NCI-H748 treated with DMSO at 0.1 percent for 48 hours (cell line): ENCODE measurements at places on chromosomes 12 and 14.
A peak's percentile ranks its signal among the peaks of the same experiment; 100 is the strongest.

GRCh38 chr12:109147954-109148353 lies 31.6 kb downstream of the ACACB start:
- DNase-seq: no peak

- DNase-seq: no peak
These were observed 62.8 kb upstream of the EIF5 start for GRCh38 chr14:103271189-103271588.

GRCh38 chr12:63937378-63938316 lies 93.1 kb downstream of the SRGAP1 start:
- no peak for DNase-seq

GRCh38 chr12:68334132-68334531 lies 2.0 kb upstream of the MDM1 start:
- no peak for DNase-seq

GRCh38 chr12:125604976-125605375 lies 539.7 kb downstream of the AACS start:
- DNase-seq: no peak

- no peak for DNase-seq
These were observed 34.3 kb upstream of the DICER1 start for GRCh38 chr14:95191445-95192199.

DNA sequence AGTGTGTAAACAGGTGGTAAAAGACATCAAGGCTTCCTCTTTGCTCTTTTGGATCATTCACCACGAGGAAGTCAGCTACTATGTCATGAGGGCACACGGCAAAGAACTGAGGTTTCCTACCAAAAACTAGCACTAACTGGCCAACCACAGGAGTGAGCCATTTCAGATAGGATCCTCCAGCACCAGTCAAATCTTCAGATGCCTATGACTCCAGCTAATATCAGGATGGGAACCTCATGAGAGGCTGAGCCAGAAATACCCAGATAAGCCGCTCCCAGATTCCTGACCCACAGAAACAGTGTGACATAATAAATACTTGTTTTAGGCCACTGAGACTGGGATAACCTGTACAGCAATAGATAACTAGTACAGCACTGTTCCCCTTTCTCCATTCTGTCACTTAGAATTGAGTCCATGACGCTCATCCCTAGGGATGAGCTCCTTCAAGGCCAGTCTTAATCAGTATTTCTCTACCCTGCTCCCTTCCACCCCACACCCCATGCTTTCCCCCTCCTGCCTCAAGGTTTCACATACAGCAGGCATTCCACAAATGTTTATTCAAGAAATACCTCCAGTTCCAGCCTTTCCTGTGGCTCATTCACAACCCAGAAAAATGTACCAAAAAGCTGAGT lies 68.4 kb downstream of the PPM1H start:
- no peak for DNase-seq

GRCh38 chr14:95961481-95961880 lies 77.7 kb upstream of the C14orf132 start:
- no peak for DNase-seq

- DNase-seq: peak; percentile 22
These were observed 51.2 kb downstream of the ATF7IP start for GRCh38 chr12:14416658-14417057.

DNA sequence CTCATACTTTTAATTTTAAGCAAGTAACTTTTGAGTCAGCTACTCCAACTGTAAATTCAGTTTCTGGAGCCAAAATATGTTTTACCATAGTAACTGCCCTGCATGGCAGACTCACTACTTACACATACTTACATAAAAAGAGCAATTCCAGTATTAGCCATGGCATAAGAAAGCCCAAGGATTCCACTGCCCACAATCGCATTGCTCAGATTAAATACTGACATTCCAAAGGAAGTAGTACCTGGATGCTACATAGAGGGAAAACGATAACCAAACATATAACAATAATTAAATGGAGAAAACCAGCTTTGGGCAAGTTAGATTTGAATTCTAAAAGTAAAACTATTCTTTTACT lies 2.2 kb downstream of the SLC38A2 start:
- DNase-seq: no peak

- DNase-seq: no peak
These were observed 82.1 kb upstream of the FLRT2 start for GRCh38 chr14:85447883-85448282.

GRCh38 chr12:132015686-132016430 lies 66.1 kb downstream of the EP400 start:
- DNase-seq: no peak

- no peak for DNase-seq
These were observed at the start of gene CMA1 for GRCh38 chr14:24508155-24508840. CMA1 (minus strand) TSS chr14:24508265; CDS start chr14:24508235, 30 bp downstream.

GRCh38 chr12:11581179-11581755 lies 68.2 kb upstream of the ETV6 start:
- peak; percentile 58 for DNase-seq

GRCh38 chr12:14185427-14186192 lies 179.9 kb upstream of the ATF7IP start:
- peak; percentile 70 for DNase-seq

GRCh38 chr12:48580831-48581230 lies 11.0 kb upstream of the LALBA start:
- DNase-seq: no peak

DNA sequence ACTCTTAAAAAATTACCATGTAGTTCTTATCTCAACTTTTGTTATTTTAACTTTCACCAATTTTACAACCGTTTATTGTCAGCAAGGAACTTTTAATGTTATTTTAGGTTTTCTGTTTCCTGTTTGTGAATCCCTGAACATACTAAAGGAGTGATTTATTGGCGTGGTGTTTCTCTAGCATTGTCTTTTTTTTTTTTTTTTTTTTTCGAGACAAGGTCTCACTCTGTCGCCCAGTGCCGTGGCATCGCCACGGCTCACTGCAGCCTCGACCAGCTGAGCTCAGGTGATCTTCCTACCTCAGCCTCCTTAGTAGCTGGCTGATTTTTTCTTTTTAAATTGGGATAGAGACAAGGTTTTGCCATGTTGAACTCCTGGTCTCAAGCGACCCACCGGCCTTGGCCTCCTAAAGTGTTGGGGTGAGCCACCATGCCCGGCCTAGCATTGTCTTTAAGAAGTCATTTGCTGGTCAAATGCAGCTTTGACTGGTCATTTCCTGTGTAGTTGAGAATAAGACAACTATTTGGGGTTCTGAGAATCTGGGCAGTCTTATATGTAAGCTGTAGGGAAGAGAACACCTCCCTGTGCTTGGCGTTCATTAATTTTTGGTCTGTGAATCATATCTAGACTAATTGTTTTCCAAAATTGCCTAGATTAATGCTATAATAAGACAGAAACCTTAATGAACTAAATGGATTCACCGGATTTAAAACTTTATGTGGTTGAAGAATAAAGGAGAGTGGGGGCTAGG lies 2.1 kb downstream of the WASHC4 start:
- DNase-seq: no peak

- no peak for DNase-seq
These were observed 89.4 kb downstream of the RPAP3 start for GRCh38 chr12:47616440-47616839.

DNA sequence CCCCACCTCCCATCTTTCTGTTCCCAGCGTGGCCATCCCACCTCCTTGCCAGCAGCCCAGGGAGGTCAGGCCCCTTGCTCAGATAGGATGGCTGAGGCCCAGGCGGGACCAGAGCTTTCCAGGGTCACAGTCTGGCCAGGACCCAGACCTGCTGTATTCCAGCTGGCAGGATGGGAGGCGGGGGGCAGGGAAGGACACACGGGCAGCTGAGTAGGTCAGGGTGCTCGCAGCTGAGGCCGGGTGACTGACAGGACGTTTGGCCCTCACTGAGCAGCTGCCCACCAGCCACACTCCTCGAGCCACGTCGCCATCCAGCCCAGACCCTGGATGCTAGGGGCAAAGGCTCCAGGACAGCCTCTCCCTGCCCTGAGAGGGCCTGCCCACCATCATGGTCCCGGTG lies 4.0 kb downstream of the NUDT14 start:
- DNase-seq: no peak

- DNase-seq: peak; percentile 15
These were observed 24.1 kb upstream of the BCDIN3D start for GRCh38 chr12:49866859-49867569.

- DNase-seq: no peak
These were observed 145.9 kb upstream of the BMP4 start for GRCh38 chr14:54102530-54102929.

DNA sequence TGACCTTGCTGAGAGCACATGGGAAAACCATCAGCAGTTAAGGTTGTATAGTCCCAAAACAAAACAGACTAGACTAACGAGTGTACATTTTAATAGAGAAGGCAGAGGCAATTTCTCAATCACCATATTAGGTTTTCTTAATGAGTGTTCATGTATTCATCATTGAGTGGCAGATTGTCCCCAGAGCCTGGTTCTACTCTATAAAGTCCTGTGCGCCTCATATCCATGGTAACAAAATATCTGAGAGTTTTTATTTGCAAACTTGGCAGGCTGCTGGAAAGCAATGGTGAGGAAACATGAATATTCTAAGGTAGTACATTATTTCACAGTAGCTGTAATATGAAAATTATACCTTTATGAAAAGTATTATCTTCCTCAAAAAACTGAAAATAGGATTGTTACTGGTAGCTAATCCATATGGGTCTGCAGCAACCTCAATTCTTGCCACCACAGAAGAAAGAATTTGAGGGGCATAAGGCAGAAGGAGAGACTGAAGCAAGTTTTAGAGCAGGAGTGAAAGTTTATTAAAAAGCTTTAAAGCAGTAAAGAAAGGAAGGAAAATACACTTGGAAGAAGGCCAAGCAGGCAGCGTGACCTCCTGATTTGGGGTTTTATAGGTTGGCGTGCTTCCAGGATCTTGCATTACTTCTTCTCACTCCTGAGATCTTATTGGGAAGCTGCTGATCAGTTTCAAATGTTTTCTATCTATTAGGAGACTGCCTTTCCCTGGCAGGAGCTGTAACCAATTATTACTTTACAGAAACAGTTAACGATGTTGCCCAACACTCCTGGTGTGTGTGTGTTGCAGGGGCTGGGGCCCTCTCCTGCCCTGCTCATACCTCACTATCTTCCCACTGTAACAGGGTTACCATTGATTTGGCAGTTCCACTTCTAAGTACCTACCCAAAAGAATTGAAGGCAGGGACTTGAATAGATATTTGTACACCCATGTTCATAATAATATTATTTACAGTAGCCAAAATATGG lies 154.0 kb upstream of the NUDT4 start:
- no peak for DNase-seq

GRCh38 chr12:92039046-92039445 lies 106.6 kb downstream of the BTG1 start:
- DNase-seq: peak; percentile 44

DNA sequence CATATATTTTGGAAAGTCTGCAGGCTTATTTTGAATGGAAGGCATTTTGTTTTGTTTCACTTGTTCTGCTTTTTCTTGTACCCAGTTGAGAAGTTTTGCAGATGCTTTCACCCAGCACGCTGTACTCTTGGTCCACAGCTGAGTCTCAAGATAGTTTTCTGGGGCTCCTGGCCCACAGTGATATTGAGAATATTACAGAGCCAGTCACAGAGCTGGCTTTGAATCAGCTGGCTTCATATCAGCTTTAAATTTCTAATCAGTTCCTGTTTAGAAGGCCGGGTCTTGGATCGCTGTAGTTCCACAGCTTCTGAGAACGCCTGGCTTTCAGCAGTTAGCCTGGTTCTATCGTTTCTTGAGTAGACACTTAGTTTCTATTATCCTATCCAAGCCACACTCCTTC lies 32.5 kb upstream of the PARP11 start:
- no peak for DNase-seq

- no peak for DNase-seq
These were observed 5.6 kb upstream of the GLRX5 start for GRCh38 chr14:95529216-95529615.

- no peak for DNase-seq
These were observed 26.5 kb upstream of the STRAP start for GRCh38 chr12:15855646-15856045.

GRCh38 chr12:124653169-124653931 lies 85.9 kb upstream of the NCOR2 start:
- DNase-seq: no peak

GRCh38 chr12:57240066-57240921 lies 10.7 kb downstream of the STAC3 start:
- peak; percentile 77 for DNase-seq

DNA sequence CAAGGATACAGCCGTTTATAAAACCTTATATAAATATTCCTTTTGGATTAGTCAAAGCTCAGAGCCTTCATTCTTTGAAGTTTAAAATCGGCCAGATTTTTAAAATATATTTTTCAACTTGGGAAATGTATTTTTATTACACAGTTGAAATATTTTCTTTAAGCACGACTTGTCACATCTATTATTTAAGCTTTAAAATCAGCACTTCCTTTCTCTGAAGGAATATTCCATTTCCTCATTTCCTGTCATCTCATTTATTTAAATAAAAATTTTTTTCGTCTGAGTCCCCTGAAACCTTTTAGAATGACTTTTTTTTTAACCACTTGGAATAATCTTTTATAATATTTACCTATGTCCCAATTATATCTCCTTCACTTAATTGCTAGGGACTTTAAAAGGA lies 107.5 kb upstream of the PDE3A start:
- DNase-seq: no peak

- peak; percentile 91 for DNase-seq
These were observed 30.9 kb upstream of the TUBA1C start for GRCh38 chr12:49233842-49234526.

DNA sequence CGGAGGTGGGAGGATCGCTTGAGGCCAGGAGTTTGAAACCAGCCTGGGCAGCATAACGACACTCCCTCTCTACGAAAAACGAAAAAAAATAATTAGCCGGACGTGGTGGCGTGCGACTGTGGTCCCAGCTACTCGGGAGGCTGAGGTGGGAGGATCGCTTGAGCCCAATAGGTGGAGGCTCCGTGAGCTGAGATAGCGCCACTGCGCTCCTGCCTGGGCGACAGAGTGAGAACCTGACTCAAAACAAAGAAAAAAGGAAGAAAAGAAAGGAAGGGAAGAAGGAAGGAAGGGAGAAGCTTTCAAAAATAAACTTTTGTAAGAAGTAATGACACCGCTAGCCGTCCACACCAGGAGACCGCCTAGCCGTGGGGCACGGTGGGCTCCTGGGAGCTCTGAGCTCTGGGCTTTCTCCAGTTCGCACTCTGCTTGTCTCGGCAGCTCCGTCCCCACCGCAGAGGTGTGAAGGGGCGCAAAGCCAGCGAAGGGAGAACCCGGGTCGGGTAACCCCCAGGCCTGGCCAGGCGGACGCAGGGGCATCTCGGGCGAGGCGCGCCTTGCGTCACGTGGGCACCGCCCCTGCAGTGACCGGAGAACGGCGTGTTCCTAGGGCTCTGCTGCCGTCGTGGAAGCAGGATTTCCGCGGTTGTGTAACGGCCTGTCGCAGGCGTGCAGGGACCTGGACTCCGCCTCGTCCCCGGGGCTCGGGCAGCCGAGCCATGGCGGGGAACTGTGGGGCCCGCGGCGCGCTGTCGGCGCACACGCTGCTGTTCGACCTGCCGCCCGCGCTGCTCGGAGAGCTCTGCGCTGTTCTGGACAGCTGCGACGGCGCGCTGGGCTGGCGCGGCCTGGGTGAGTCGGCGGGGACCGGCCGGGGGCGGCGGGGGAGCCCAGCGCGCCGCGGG lies at the start of gene IRAK3:
IRAK3 (plus strand) TSS at position 631 of the 902 bp plus-strand sequence; CDS start at position 717, 86 bp downstream.
- DNase-seq: no peak

GRCh38 chr12:132571598-132571997 lies 38.8 kb downstream of the LRCOL1 start:
- no peak for DNase-seq
